ENCODE measurements at places on chromosomes 1 and 21.

GRCh38 chr1:67771749-67772148 is 61.5 kb downstream of the GNG12 start:
- no peak for DNase-seq

DNA sequence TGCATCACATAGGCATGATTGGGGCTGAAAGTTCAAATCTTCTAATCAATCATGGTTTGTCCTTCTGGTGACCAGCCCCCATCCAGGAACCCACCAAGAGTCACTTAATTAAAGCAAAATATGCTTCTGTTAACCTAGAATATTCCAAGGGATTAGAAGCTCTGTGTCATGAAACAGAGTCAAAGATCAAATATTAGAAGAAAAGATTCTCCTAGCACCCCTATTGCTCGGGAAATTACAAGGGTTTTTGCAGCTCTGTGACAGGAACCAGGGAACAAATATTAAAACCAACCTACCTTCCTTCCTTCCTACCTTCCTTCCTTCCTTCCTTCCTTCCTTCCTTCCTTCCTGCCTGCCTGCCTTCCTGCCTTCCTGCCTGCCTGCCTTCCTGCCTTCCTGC is 31.8 kb upstream of the ACTN2 start:
- DNase-seq = no peak

DNA sequence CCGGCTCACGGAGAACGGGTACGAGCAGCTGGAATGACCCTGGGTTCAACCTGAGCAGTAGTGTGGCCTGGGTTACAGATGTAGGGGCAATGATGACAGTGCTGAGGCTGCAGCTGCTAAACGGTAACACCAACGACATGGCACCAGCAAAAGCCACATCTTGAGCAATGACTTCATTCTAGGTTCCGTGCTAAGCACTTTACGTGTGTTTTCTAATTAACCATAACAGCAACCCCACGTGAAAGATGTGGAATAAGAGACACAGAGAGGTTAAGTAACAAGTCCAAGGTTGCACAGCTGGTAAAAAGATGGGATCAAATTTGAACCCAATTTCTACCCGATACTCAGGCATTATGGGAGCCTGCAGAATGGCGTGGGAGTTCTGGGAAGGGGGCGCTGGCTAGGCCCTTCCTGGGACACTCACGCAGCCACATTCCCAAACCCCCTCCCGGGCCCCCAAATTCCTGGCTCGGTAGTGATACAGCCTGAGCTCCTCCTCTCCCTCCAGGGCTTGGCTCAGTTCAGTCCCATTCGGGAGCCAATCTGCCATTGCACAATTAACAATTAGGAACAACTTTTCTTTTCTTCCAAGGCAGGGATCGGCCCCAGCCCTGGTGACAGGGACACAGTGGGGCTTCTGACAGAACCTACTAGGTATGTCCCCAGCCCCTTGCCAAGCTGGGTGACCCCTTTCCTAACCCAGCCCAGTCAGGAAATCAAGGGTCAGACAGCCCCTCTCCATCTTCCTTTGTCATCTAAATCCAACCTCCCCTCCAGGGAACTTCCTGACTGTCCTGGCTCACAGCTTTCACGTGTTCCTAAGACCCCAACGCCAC is 23.8 kb upstream of the ECE1 start:
- DNase-seq = no peak

DNA sequence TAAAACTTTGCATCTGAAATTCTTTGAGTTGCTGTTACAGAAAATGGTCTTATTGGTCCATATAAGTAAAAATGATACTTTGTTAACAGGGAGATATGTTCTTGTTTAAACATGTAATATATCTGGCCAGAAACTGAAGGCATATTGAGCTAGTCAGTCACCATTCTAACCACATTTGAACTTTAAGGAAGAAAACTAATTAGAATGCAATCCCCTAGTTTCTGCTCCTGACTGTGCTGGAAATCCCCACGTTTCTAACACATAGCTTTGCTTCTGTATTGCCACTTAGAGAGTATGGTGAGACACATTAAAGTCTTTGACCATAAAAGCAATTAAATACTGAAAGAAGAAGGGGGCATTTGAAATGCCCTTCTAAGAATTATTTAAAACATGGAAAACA is 32.1 kb upstream of the HIVEP3 start:
- DNase-seq = no peak

DNA sequence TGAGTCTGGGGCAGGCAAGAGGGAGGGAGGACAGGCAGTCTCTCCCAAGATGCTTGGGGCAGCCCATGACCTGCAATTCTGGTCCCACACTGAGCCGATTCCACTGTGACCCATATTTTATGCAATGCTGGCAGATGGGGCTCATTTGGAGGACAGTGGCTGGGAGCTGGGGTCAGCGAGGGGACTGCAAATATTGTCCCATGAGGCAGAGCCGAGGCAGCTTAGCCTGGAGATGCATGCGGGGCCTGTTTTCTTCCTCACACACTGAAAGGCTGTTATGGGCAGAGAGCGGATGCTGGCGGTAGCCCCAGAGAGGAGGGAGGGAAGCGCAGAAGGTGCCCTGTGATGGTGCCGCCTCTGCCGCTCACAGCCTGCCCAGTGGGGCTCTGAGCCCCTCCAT is 128.5 kb upstream of the POU3F1 start:
- DNase-seq = no peak

- DNase-seq = peak; percentile 52
These were observed 72.9 kb downstream of the SKI start for GRCh38 chr1:2300851-2301606.

GRCh38 chr1:19010995-19011844 is 54.7 kb upstream of the IFFO2 start:
- peak; percentile 25 for DNase-seq

DNA sequence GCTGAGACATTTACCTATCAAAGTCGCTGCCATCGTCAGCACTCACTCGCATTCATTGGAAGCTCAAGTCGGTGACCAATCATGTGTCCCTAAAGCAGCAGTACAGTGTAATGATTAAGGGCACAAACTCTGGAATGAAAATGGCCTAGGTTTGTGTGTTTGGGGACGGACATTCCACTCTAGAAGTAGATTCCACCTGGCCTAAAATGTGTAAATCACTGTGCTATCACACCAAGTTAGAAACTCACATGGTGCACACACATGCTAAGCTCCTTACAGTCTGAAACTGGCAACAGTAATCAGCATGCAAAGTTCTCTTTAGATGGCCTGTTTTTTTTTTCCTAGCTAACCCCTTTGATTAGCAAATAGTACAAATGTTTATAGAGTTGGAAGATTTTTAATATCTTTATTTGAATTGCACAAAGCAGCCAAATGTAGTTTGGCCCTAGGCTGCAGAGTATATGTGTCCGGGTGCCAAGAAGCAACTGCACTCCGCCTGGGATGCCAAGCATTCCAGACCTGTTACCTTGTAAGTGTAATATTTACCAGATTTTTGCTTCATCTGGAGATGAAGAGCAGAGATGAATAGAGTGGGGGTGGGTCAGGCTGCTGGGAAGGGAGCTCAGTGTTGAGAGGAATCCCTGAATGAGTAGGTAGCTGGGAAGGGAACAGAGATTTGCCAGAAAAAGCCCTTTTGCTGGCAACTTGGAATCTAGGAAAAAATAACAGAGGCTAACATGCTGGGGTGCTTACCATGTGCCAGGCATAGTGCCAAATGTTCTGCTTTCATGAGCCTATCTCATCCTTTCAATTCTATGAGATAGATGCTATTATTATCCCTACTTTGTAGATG is 35.2 kb downstream of the TGFB2 start:
- DNase-seq = no peak

DNA sequence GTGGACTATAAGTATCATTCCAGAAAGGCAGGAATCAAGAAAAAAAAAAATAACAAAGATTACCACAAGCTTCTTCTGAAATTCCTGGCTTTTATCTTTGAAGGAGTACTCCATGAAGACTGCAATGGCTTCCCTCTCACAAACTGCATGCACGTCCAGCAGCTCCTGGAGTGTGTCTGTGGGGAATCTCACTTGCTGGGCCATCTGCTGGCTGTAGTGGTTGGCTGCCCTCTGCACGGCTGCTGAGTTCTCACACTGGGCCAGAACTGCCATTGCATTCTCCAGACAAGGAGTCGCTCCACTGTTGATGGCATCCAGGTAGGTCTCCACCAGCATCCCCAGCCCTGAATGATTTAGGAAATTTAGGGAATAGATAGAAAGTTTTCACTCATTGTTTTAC is 23.3 kb upstream of the GBP2 start:
- DNase-seq = no peak

DNA sequence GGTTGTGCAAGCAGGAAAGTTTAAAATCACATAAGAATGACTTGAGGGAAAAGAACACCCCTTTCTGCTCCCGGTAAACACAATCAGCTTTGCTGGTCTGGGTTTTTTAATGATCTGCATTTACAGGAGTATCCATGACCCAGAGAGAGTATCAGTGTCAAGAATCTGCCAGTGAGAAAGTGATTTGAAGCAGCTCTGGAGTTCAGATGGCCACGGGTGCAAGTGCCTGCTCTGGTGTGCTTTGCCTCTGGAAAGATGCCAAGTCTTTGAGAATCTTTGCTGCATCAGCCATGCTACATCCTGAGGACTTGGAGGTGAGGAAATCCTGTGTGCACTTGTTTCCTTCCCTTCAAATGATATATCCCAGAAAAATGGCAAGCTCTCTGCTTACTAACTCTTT is 18.6 kb upstream of the MYSM1 start:
- no peak for DNase-seq

DNA sequence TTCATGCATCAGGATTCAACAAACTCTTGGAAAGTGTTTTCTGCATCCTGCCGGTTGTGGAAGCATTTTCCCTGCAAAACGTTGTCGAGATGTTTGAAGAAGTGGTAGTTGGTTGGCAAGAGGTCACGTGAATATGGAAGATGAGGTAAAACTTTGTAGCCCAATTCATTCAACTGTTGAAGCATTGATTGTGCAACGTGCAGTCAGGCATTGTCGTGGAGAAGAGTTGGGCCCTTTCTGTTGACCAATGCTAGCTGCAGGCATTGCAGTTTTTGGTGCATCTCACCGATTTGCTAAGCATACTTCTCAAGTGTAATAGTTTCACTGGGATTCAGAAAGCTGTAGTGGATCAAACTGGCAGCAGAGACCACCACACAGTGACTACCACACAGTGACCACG is 57.0 kb upstream of the PRDM2 start:
- no peak for DNase-seq

DNA sequence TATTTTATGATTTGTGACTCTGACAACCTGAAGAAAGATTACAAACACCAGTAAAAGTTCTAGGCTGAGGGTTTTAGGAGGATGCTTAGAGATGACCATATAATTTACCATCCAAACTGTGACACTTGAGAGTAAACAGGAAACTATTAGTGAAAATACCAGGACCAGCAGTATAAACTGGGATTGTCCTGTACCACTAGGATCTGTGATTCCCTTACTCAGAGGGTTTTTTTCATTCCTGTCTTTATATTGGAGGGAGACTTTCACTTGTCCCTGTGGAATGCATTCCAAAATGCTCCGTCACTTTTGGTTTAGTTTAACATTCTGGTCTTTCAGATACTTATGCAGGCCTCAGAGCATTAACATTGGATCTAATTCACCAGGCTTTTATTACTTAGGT is 482.9 kb downstream of the PTBP2 start:
- no peak for DNase-seq

DNA sequence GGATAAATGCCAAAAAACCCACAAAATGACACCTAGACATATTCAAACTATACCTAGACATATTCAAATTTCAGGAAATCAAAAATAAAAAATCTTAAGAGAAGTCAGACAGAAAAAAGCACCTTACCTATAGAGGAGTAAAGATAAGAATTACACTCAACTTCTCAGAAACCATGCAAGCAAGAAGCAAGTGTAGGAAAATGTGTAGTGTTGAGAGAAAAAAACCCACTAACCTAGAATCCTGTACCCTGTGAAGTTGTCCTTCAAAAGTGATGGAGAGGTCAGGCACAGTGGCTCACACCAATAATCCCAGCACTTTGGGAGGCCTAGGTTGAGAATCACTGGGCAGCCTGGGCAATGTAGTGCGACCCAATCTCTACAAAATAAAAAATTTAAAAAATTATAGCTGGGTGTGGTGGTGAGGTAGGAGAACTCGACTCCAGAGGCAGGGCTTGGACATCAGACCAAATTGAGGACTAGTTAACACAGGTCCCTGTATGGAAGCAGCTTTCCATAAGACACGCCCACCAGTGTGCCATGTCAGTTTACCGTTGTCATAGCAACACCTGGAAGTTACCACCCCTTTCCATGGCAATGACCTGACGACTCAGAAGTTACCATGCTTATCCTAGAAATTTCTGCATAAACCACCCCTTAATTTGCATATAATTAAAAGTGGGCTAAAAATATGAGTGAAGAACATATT is 20.7 kb downstream of the PDIK1L start:
- DNase-seq = no peak

DNA sequence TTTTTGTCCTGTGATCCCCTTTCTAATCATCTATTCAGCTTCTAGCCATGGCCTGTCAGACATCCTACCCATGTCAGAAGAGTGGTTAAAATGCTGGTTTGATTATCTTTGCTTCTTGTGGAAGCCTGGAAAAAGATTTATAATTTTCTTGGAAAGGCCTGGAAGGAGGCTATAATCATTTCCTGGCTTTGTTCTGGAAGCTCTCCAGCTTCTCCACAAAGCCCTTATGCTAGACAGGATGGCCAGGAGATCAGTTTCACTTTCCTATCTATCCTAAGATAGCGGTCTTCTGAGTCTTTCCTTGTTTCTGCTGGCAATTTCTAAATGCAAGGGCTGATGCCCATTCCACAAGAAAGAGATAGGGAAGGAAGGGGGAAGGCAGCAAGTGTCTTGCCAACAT is 90.9 kb upstream of the SLC44A3 start:
- DNase-seq = no peak

GRCh38 chr1:5971471-5972197 is 20.6 kb downstream of the NPHP4 start:
- DNase-seq = no peak

GRCh38 chr1:208108213-208108608 is 136.0 kb downstream of the PLXNA2 start:
- DNase-seq = no peak

DNA sequence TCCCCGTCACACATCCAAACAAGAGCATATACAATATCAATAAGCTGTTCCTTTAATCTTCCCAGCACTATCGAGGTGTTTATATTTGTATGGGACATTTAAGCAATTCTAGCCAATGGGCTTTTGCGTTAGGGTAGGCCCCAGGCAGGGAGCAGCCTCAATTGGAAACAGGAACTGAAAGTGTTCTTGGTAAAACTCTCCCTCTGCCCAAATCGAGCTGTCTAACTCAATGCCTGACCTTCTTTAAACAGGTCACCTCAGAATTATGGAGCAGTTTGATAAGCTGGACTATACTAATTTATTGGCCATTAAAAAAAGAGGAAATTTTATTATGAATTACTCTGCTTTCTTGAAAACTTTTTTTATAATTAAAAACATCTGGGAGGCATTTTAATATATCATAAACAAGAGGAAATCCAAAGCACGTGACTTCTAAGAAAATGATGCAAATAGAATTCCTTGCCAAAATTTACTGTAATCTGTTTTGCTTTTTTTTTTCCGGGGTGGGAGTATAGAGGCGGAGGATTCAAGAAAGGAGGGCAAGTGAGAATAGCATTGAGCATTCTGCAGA is 498.1 kb downstream of the LMO4 start:
- no peak for DNase-seq

DNA sequence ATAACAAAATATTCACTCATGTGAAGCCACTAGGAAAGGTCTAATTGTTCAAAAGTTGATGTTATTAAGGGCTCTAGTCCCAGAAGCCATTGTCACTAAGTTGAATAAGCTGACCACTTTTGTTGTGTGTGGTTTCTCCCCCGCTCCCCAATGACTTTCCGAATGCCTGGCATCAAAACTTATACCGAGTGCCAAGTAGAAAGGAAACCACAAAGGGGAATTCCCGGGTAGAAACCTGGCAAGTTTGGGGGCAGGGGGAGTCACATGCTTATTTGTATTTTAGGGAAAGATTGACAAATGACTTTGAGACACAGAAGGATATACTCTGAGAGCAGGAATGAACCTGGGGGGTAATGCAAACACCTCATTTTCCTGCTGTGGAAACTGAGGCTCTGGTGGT is 154.1 kb downstream of the TGFBR3 start:
- no peak for DNase-seq

Data from activated naive CD4-positive, alpha-beta T cell (primary cell).